ENCODE measurements at places on chromosomes 13 and 19. TPM values are rescaled to one million over a fixed set of nuclear protein-coding genes. Genes with fewer than 3 reads are reported as not detected.

UNC13A gene
- 0.13 TPM for total RNA-seq

RNF6 gene
- total RNA-seq, result 29.7 TPM

SH3GL1 gene
- 71.8 TPM for total RNA-seq

CEACAM3 gene
- 3.3 TPM for total RNA-seq

GNG7 gene
- total RNA-seq, result 11.5 TPM

MRPS31 gene
- 21.1 TPM for total RNA-seq

ATP8B3 gene
- 2.3 TPM for total RNA-seq

LILRA5 gene
- total RNA-seq, result 5.3 TPM

HIPK4 gene
- total RNA-seq, result 0.36 TPM

PSMC4 gene
- 49.3 TPM for total RNA-seq

NR2C2AP gene
- 9.2 TPM for total RNA-seq

CIC gene
- total RNA-seq, result 92.1 TPM
